ENCODE measurements at places on chromosomes 1 and 21. TPM values are rescaled to one million over a fixed set of nuclear protein-coding genes. Genes with fewer than 3 reads are reported as not detected.

The CFAP74 gene
- total RNA-seq: not detected

The FCRL4 gene
- total RNA-seq: not detected

The PRAMEF15 gene
- not detected for total RNA-seq

The BLACAT1 gene
- total RNA-seq: 1.4 TPM

All from A172 (cell line).